ENCODE measurements at places on chromosomes 12 and 14.

- DNase-seq: no peak
Measured at GRCh38 chr12:116515684-116516083, 43.5 kb upstream of the MAP1LC3B2 start.

DNA sequence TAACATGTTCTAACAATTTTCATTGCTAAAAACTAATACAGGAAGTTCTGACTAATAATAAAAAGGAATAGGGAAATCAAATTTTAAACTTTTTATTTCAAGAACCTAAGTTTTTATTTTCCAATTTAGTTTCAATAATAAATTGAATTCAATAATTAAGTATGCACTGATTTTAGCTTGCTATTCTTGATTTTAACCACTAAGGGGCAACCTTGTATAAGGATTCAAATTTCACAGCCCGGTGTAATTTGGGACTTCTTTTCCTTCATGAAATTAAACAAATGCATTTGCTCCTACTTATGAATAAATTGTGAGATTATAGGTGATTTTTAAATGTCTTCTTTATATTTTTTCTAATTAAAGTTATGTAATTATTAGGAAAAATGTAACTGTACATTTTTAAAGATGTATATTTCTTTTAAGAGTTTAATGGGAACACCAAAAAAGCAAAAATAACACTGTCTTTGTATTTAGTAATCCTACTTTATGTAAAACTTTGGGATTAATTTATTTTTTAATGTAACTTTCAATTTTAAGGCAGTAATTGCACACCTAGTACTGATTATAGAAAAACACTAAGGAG, 241.4 kb upstream of the PDZRN4 start:
- DNase-seq: peak; percentile 26

DNA sequence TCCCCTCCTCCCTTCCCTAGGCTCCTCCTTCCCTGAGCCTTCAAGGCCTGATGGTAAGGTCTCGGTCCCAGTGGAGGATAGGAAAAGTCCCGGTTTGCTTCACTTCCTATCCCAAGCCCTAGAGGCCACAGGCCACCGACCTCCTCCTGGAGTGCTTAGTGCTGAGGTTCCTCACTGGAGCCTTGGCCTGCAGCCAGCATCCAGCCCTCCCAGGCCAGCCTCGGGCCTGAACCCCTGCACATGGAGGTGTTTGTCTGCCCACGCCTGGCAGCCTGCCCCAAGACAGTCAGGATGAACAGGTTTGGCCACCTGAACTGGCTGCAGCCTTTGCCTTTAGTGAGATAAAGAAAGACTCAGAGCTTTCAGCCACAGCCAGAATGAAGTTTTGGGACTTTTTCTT, 15.8 kb upstream of the KRT7 start:
- DNase-seq: no peak

DNA sequence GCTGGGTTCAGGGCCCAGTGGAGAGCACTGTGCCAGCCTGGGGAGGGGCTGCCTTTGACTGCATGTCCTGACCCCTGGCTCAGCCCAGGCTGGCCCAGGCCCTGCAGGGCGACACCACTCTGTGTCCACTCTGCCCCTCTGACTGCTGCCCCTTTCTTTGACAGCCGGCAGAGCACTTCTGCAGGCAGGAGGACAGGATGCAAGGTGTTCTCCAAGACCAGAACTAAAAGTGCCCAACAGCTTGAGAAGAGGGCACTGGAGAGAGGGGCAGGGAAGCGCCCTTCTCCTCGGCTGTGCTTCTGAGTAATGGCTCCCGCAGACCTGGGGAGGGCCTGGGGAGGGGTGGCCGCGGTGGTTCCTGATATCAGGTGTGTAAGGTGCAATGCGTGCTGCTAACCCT, 72.7 kb downstream of the WDR20 start:
- DNase-seq: no peak

DNA sequence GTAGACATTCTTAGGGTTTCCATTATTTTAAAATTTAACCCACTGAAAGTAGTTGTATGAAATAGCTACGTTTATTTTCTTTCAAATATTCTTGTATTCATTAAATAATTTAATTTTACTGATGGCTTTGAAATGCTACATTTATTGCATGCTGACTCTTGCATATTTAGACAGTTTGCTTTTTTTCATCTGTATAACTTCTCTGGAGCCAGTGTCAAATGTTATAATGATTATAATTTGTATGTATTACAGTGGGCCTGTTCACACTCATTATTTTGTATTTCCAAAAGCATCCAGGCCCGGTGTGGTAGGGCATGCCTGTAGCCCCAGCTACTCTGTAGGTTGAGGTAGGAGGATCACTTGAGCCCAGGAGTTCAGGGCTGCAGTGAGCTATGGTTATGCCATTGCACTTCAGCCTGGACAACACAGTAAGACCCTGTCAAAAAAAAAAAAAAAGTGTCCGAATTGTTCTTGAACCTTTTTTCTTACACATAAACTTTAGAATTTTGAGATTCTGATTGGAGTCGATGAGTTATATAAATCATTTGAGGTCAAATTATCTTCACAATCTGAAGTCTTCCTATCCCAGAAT, 905 bp downstream of the ZNF84 start:
- peak; percentile 28 for DNase-seq

DNA sequence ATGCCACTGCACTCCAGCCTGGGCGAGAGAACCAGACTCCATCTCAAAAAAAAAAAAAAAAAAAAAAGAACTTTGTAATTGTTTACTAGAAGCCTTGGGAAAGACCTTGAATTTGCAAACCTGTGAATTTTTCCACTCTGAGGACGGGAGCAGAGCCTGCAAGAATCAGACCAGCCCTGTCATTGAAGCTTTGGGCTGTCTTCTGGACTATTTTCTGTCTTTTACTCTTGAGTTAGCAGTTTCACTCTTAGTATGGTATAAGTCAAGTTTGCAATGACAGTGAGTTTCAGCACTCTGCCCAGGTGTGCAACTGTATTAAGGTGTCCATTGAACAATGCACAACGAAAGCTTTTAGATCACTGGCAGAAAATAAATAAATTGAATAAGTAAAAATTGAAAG, 81.4 kb upstream of the KRAS start:
- DNase-seq: no peak

GRCh38 chr12:15527201-15528080, 205.1 kb downstream of the PTPRO start:
- peak; percentile 65 for DNase-seq

DNA sequence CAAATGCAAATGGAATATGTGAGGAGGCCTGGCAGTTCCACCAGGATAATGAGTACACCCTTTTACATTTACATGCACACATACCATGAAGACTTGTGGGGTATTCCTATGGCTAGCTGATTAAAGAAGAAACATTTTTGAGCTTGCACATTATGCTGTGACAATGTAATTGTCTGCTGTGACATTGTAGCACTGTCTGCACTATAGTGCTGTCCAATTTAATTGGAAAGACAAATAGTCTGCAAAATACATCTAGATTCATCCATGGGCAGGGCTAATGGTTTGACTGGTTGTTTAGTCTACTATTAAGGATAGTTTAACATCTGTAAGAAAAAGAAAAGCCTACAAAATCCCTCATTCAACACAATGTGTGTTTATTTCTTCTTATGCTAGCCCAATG, 1005.6 kb upstream of the LRFN5 start:
- no peak for DNase-seq

GRCh38 chr12:91854725-91855124, 290.9 kb downstream of the BTG1 start:
- DNase-seq: no peak

Measured in KBM-7 (cell line).